ENCODE measurements at places on chromosomes 12 and 14. TPM values are rescaled to one million over a fixed set of nuclear protein-coding genes. Genes with fewer than 3 reads are reported as not detected.

GRCh38 chr12:80938397-80938796 is 663 bp upstream of the LIN7A start:
- DNase-seq = no peak
- H3K4me1 ChIP-seq = no peaks in the 10 kb centered on the region
- no peaks in the 10 kb centered on the region for H3K36me3 ChIP-seq

DNA sequence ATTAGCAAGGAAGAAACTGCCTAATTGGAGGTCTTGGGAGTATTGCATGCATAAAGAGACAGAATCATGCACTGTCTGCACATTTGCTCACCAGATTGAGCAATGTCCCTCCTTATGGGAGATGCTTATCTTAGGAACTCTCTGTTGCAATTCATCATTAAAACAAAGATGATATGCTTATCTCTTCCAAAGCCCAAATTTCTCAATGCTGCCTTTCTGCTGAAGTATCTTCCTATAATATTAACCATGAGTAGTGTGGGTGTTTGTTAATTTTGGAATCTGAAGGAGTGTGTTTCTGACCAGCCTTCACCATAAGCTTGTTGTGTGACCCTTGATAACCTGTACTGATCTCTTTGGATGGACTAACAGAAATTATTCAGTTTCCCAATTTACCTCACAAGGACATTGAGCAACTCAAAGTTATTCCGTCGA is 1257.6 kb upstream of the FLRT2 start:
- no peaks in the 10 kb centered on the region for H3K4me1 ChIP-seq
- H3K36me3 ChIP-seq = no peaks in the 10 kb centered on the region
- no peak overlapping the region for H3K4me3 ChIP-seq
- no peak for DNase-seq
- H3K27ac ChIP-seq = no peak overlapping the region

DNA sequence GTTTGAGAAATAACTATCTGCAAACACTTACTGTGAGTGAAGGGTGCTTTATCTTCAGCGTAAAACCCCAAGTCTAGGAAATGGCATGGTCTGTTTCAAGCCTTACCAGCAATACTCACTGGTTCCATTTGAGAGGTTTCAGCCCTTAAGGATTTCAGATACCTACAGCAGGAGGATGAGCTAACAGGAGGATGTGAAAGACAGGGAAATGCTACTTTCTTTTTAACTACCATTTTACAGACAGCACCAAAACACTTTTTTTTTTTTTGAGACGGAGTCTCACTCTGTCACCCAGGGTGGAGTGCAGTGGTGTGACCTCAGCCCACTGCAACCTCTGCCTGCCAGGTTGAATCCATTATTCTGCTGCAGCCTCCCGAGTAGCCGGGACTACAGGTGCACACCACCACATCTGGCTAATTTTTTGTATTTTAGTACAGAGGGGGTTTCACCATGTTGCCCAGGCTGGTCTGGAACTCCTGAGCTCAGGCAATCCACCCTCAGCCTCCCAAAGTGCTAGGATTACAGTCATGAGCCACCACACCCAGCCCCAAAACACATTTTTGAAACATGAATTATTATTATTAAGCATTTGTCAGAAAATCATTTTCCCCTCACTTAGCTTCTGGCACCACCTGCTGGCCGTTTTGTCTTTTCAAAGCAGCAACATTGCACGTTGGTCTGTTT is 4.6 kb downstream of the MTRFR start:
- H3K4me1 ChIP-seq = peaks cover 6% of the 10 kb centered on the region
- H3K27me3 ChIP-seq = no peaks in the 10 kb centered on the region
- H3K4me3 ChIP-seq = no peak overlapping the region
- DNase-seq = no peak

DNA sequence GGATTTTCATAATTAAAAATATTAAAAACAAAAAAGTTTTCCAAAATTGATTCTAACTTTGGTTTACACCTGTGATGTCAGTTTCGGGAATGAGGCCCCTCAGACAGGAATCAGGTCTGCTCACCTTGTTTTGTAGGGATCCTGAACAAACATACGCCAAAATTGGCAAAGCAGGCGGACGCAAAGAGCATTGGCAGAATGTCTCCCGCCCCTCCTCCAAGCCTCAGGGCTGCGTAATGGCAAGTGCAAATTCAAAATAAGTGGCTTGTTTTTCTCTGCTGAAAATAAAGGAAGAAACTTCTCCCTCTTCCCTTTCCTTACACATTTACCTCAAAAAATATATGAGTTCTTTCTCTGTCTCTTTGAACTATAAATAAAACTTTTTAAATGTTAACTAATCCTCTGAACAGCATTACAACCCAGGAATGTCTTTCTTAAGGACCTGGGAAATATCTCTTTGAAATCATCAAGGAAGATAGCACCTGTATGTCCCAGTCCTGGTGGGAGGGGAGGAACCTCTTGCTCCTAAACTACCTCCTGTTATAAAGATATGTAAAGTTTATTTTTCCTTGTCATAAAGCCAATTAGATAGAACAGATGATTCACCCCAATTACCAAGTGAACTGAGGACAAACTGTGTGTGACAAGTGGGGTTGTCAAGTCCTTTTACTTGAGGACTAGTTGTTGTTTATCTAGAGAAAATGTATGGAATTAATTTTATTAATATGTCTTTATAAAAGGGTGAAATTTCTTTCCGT is 16.5 kb downstream of the OR6J1 start:
- no peak overlapping the region for H3K27ac ChIP-seq
- H3K27me3 ChIP-seq = no peaks in the 10 kb centered on the region
- no peaks in the 10 kb centered on the region for H3K4me1 ChIP-seq
- DNase-seq = no peak
- H3K4me3 ChIP-seq = no peak overlapping the region

The BMAL2 gene
- total RNA-seq = 43.9 TPM

GRCh38 chr12:54020591-54021405 is 7.4 kb upstream of the HOXC6 start:
- H3K4me3 ChIP-seq = peak overlapping the region; percentile 72
- H3K4me1 ChIP-seq = peaks cover 62% of the 10 kb centered on the region
- DNase-seq = no peak
- H3K27me3 ChIP-seq = no peaks in the 10 kb centered on the region
- H3K27ac ChIP-seq = peak overlapping the region; percentile 95

GRCh38 chr12:124566997-124567672 is at the start of gene NCOR2:
TSS of gene NCOR2 (minus strand) at chr12:124567612. CDS start at chr12:124495251, 72,361 bp downstream.
- H3K27me3 ChIP-seq = no peaks in the 10 kb centered on the region
- peaks cover 40% of the 10 kb centered on the region for H3K4me1 ChIP-seq
- DNase-seq = no peak
- no peaks in the 10 kb centered on the region for H3K36me3 ChIP-seq
- H3K27ac ChIP-seq = peak within 1 kb of the TSS; percentile 91

- H3K4me1 ChIP-seq = no peaks in the 10 kb centered on the region
- peak overlapping the region; percentile 57 for H3K4me3 ChIP-seq
- DNase-seq = no peak
- no peaks in the 10 kb centered on the region for H3K27me3 ChIP-seq
- no peaks in the 10 kb centered on the region for H3K36me3 ChIP-seq
These were observed 187.2 kb upstream of the NEDD1 start for GRCh38 chr12:96719660-96720362.

DNA sequence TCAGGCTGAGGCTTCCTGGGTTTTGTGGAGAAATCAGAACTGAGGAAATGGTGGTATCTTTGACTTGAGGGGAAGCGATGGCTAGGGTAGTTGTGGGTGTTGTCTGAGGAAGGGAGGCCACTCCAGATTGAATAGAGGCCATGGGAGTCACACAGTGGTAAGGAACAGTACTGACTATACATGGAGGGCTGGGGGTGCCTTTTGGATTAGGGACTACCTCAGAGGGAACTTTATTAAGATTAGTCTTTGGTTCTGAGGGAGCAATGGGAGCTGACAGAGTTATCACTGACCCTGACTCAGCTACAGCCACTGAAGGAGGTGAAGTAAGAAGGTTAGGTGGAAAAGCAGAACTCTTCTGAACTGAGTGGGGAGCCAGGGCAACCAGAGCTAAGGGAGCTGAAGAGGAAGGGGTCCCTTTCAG is 4.4 kb downstream of the NACA start:
- H3K27ac ChIP-seq = peak overlapping the region; percentile 44
- no peak overlapping the region for H3K4me3 ChIP-seq
- DNase-seq = no peak
- H3K36me3 ChIP-seq = peaks cover 27% of the 10 kb centered on the region
- H3K4me1 ChIP-seq = peaks cover 56% of the 10 kb centered on the region
- no peaks in the 10 kb centered on the region for H3K27me3 ChIP-seq

- no peaks in the 10 kb centered on the region for H3K4me1 ChIP-seq
- peaks cover 2% of the 10 kb centered on the region for H3K27me3 ChIP-seq
These were observed 297.1 kb downstream of the KSR2 start for GRCh38 chr12:117671734-117672133.

GRCh38 chr12:120227233-120228040 is 26.5 kb upstream of the RPLP0 start:
- peak overlapping the region; percentile 100 for H3K27ac ChIP-seq
- H3K27me3 ChIP-seq = no peaks in the 10 kb centered on the region
- H3K36me3 ChIP-seq = peaks cover 9% of the 10 kb centered on the region
- no peak overlapping the region for H3K4me3 ChIP-seq
- no peak for DNase-seq

The SPTB gene
- total RNA-seq = 0.13 TPM

DNA sequence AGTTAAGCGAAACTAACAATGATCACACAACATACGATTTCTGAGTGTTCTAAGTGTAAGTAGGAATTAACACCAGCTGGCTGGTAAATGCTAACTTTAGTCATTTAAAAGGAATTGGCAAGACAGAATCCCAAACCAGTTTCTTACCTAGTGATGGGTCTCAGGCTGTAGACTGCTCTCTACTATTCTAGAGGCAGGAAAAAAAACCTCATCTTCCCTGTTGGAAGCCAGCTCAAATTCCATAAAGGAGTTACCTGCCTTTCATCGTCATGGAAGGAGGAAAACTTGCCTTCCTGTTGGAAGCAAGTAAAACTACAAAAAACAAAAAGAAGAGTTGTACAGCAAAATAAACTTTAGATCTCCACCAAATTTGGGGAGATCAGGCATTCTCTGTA is 23.7 kb upstream of the SLC7A8 start:
- H3K27ac ChIP-seq = no peak overlapping the region
- no peaks in the 10 kb centered on the region for H3K27me3 ChIP-seq
- no peak overlapping the region for H3K4me3 ChIP-seq
- no peaks in the 10 kb centered on the region for H3K36me3 ChIP-seq
- DNase-seq = no peak
